LHCN-M2 (cell line): ENCODE measurements at places on chromosomes 5 and 9. TPM values are rescaled to one million over a fixed set of nuclear protein-coding genes. Genes with fewer than 3 reads are reported as not detected.

DNA sequence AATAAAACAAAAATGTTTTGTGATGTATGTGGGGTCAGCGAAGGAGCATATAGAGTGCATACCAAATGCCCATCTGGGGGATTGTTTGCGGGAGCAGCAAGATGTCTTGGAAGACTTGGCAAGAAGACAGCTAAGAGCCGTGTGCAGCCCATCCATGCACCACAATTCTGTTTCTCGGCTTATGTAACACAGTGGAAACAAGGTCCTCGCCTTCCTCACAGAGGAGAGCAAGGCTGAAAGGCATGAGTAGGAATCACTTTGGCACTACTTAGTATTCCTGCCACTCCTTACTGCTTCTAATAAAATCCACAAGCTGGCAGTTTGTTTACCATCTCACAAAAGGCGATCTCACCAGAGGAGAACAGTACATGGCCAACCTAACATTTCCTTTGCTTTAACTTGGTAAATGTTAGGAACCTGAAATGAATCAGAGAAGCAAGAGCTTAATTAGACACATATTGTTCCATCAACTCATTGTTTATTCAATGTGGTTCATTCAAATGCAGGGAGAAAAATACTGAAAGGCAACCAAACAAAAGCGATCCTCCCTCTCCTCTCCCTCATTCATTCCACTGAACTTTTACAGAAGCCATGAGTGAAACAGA lies 648.1 kb downstream of the ACTL7B start:
- DNase-seq, result no peak

DNA sequence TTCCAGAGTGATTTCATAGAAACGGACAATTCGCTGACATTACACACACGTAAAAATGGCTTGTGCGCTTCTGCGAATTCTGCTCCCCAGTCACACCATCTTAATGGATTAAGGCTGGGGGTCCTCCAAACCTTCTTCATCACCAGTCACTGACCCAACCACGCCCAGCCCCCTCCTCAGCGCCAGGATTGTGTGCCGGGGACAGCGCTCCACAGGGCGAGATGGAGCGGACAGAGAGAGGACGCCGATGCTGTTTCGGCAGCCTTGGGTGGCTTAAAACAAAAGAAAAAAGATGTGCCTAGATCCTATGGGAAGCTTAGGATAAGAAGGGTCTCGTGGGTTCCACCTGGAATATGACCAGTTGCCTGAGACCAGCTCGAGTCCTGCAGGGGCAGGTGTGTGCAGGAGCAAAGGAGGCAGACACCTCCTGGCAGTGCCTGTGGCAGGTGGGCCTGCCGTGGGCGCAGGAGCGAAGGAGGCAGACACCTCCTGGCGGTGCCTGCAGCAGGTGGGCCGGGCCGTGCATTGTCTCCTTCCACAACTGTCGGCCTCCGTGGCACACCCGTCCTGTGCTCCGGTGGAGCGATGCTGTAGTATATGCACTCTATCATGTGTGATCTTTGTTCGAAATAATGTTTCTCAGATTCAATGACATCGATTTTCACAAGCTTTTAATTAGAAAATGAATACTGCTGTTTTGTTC lies 20.9 kb downstream of the BRD9 start:
- DNase-seq, result no peak

DNA sequence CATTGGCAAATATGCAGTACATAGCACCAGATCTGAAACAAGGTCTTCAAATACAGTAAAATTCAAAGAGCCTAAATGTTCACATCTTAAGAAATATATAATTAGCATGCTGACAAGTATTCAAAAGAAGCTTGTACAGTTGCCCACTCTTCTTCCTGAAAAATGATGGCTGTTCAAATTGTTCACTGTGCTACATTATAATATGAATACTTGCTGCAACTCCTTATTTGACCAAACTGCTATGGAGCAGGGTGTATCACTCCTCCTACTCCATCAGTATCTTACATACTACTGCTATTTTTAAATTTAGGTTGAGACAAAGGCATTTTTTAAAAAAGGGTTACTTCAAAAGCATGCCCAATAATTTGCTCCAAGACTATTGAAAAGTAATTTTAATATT lies 39.3 kb downstream of the RNF145 start:
- DNase-seq, result no peak

DNA sequence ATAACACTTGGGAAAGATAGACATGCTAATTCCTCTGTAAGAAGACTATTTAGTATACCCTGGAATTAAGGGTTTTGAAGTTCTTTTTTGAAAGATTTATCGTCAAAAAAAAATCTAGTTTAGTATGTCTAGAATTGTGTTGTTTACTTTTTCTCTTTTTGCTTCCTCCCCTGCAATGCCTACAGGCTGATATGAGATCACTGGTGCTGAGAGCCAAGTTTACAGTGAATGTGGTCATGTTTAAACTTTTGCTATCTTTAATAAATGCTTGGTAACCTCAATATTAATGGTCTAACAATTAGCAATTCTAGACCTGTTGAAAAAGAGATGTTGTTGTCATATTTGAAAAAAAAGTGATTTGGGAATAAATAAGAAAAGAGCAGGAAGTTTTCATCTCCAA lies 86.1 kb downstream of the CWC27 start:
- no peak for DNase-seq

DNA sequence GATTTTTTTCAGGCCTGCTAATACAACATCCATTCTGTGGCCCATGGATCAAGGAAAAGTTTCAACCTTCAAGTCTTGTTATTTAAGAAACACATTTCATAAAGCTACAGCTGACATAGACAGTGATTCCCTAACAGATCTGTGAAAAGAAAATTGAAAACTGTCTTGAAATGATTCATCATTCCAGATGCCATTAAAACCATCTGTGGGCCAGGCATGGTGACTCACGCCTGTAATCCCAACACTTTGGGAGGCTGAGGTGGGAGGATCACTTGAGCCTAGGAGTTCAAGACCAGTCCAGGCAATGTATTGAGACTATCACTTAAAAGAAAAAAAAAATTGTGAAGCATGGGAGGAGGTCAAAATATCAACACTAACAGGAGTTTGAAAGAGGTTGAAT lies 6.0 kb downstream of the RAPGEF6 start:
- peak; percentile 75 for DNase-seq

- DNase-seq, result peak; percentile 93
Observed at GRCh38 chr5:167730121-167730520, 561.3 kb upstream of the WWC1 start.

The LVRN gene
- total RNA-seq, result 0.11 and 0.13 TPM in 2 replicates

The KCNT1 gene
- not detected in 2 replicates for total RNA-seq

The ZNF169 gene
- 2.4 and 3.7 TPM in 2 replicates for total RNA-seq

The EQTN gene
- total RNA-seq, result not detected in 2 replicates

The BTNL9 gene
- not detected in 2 replicates for total RNA-seq

The PRUNE2 gene
- 68.5 and 88.1 TPM in 2 replicates for total RNA-seq

The ERGIC1 gene
- 152 and 158 TPM in 2 replicates for total RNA-seq
